Astrocyte (in vitro differentiated cells and primary cell): ENCODE measurements at places on chromosomes 4 and X.

DNA sequence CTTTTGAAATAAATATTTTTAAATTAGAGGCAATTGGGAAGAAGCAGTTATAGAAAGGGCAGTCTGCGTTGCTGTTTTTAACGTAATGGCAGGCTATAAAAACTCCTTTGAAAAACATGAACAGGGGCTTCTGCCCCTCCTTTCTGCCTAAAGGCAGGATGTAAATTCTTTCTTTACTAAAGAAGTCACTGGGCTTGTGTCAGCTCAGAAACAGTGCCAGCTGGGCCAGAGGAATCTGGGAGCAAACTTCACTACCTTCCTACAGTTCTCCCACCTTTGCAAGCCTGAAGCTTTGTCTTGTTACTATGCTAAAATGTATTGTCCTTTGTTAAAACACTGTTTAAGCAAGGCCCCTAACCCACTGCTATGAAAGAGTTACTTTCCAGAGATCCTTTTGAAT, 1664.8 kb downstream of the RPA4 start:
- no peak for DNase-seq

DNA sequence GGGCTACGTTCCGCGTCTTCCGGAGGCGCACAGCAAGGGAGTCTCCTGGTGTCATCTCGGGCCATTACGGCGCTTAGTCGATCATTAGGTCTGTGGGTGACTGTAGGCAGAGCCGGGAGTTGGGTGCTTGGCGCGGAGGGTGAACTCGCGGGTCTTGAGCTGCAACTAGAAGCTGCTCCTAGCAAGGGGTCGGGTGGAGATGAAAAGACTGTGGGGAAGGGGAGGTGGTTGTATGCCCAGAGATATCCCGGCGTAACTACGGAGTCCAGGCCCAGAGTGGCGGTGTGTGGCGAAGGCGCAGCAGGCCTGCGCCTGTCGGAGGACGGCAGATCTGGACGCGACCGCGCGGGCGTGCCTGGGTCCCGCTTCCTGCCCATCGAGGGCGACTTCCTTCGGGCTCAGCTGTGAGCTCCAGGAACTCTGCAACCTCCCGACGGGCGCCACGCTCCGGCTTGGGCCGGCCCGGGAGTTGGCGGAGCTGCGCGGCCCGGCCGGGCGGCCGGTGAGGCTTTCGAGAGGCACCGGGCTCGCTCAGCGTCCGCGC, 2.7 kb upstream of the NKX3-2 start:
- DNase-seq = no peak

GRCh38 chr4:112523008-112523721, 7.2 kb upstream of the NEUROG2 start:
- DNase-seq = peak; percentile 24

GRCh38 chr4:65580551-65580950, 89.7 kb downstream of the EPHA5 start:
- DNase-seq = peak; percentile 7

DNA sequence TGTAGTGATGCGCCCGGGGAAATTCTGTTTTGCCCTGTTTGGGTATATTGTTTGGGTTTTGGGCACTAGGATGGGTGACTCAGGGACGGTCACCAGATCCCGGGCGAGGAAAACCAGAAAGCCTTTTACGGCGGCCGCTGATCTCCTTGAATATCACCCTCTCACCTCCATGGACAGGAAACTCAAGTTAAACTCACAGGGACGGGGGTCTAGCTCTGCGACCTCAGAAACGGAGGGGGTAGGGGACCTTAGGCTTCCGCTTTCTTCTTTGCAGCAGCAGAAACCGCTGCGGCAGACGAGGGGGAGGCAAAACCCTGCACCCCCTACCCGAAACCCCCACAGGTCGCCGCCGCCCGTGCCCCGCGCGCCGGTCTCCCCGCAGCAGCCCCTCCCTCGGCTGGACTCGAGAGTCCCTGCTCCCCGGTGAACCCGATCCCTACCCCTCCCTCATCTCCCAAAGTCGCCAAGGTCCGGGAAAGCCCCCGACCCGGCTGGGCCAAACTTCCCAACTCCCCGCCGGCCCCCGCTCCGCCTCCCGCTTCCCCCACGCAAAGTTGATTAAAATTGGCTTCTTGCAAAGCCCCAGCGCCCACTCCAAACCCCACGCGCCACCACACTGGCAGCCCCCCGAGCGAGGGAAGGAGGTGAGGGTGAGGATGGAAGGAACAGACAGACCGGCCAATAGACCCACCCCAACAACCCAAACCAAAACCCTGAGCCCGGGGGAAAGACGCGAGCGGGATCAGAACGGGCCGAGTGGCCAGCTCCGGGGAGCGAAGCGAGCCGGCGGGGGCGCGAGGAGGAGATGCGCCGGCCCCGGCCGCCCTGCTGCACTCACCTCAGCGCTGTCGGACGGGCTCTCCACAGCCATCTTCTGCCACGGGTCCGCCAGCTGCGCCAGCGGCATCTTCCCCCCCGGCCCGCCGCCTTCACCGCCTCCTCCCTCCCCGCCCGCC, 705 bp downstream of the RPS6KA3 start:
- DNase-seq = no peak
